Activated CD4-positive, alpha-beta T cell treated with anti-CD3 and anti-CD28 coated beads, Interleukin-2, Interleukin-6, amounts not matched to agents 100 ng/mL and 50 ng/mL, durations not matched to agents 16 hours and 8 hours (primary cell): ENCODE measurements at places on chromosomes 3 and 15.

DNA sequence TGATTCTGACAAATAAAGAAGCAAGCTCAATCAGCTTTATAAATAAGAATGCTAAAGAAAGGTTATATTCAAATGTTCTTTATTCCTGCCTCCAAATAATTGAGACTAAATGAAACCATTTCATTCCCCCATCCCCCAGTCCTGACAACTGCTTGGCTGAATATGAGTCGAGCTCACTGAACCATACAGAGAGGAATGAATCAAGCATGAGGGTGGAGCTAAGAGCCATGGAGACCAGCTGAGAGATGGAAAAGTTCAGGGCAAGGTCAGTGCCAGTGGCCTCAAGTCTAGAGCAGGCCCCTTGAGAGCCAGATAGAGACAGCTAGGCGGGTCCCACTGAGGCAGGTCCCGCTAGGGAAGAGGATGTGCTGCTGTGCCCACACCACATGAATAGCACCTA, 188.7 kb upstream of the EIF1B start:
- no peak for DNase-seq

DNA sequence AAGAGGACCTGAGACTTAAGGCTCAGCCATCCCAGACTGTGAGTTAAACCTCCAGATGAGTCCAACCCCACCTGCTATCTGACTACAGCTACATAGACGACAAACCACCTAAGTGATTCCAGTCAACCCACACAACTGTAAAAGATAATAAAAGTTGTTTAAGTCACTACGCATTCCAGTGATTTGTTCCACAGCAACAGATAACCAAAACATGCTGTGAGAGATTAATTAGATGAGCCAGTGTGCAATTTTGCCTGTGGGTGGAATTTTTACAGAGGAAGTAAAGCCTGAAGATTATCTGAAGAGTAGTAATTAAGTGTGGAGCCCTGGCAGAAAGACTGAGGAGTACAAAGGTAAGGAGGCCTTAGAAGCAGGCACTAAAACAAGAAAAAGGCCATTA, 5.4 kb downstream of the BTBD1 start:
- DNase-seq, result no peak

DNA sequence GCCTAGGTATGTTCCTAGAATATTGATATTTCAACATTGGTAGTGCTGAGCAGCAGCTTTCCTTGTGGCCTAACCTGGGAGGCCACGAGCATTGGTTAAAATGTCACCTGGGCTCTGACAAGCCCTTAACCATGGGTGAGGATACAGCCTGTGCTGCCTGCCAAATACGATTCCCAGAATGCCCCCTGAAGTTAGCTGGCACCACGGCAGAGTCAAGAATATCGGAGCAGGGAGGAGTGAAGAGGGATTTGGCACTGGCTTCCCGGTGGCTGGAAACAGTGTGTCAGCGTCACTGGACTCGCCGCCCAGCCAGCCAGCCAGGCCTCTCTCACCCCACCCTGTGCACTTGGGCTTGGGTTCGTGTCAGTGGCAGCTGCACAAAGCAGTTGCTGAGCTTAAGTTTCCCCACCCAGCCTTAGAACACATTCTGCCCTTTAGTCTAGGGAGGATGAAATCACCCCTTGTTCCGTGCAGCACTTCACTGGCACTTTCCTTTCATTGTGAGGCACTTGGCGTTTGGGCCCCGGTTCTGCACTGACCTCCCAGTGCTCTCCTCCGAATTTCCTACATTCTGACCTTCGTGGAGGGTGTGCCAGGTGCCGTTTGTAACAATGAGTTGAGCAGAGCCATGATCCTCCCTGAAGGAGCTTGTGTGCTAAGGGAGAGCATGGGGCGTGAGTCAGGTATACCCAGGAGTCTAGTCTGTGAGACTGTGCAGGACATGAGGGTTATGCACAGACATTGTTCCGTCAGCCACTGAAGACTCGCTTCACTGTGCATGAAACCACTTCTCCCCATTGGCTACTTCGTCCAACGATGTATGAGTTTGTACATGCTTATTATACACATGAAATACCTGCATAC, 152.8 kb upstream of the BHLHE40 start:
- DNase-seq, result no peak

- no peak for DNase-seq
Observed at GRCh38 chr3:127572186-127572585, 18.3 kb downstream of the TPRA1 start.

GRCh38 chr3:69560818-69561217, 174.9 kb upstream of the FRMD4B start:
- no peak for DNase-seq
